Kidney (tissue), 22 donors: ENCODE measurements at places on chromosomes 4 and X. TPM values are rescaled to one million over a fixed set of nuclear protein-coding genes. Genes with fewer than 3 reads are reported as not detected.

- peak; percentile 28 for DNase-seq
Observed at GRCh38 chrX:143121477-143121876, 95.7 kb downstream of the SPANXN4 start.

GRCh38 chr4:142474398-142475087 is 371.6 kb downstream of the INPP4B start:
- DNase-seq, result no peak

DNA sequence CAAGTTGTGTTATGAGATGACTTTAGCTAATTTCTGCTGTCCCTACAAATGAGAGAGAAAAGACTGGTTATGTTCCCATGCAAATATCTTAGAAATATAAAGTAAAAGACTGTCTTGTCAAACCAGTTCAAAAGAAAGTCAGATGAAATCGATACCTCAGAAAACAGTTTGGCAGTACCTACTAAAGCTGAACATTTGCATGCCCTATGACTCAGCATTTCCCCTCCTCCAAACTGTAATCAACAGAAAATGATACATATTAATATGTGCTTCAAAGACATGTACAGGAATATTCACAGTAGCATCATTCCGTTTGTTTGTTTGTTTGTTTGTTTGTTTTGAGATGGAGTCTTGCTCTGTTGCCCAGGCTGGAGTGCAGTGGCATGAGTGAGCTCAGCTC is 90.3 kb downstream of the ARX start:
- DNase-seq, result no peak

- DNase-seq, result peak; percentile 59
Observed at GRCh38 chr4:139919521-139919920, 234.5 kb downstream of the MAML3 start.

DNA sequence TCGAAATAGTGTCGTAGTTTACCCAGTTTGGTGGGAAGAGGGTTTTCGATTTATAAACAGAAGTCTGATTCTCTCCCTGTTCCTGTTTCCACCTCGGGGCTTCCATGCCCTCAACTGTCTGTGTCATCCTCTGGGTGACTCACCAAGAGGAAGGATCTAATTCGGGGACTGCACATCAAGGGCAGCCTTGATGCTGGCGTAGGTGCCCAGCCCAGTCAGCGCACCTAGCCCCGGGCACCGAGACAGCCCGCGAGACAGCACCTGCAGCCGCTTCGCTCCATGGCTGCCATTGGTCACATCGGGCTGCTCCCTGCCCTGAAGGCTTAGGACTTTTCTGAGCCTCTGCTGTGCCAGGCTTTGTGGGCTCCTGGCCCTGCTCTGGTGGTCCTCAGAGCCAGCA is 7.7 kb downstream of the ABCD1 start:
- DNase-seq, result no peak

GRCh38 chrX:72060196-72060920 is 71.4 kb downstream of the RTL5 start:
- peak; percentile 57 for DNase-seq

DNA sequence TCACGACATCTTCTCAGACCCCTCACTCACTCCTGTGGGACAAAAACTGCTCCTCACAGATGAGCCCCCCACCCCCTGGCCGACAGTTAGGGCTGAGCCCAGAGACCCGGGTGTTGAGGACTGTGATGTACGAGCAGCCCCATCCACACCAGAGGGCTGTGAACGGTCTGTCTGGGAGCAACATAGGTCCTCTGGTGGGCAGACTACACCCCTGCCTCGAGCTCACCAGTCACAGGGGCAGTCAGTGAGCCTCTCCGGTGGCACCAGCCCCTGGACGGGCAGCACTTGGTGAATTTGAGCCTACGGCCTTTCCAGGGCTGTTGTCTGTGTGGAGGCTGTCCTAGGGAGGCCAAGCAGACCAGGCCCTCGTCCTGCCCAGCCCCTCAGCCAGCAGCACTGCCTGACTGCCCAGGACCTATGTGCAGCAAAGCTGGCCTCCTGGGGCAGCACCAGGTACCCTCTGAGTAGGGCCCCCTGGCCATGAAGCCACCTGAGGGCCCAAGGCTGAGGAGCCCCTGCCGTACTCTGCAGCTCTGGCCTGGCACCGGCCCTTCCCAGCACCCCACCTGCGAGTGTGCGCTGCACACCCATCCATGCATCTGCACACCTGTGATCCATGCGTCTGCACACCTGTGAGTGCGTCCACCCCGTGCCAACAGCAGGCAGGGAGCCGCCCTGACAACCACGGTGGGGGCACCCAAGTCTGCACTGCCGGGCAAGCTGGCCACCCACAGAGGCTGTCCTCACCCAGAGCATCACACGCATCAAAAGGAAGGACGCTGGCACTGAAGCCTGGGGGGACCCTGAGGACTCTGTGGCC is 111.6 kb upstream of the NKX1-1 start:
- DNase-seq, result no peak

DNA sequence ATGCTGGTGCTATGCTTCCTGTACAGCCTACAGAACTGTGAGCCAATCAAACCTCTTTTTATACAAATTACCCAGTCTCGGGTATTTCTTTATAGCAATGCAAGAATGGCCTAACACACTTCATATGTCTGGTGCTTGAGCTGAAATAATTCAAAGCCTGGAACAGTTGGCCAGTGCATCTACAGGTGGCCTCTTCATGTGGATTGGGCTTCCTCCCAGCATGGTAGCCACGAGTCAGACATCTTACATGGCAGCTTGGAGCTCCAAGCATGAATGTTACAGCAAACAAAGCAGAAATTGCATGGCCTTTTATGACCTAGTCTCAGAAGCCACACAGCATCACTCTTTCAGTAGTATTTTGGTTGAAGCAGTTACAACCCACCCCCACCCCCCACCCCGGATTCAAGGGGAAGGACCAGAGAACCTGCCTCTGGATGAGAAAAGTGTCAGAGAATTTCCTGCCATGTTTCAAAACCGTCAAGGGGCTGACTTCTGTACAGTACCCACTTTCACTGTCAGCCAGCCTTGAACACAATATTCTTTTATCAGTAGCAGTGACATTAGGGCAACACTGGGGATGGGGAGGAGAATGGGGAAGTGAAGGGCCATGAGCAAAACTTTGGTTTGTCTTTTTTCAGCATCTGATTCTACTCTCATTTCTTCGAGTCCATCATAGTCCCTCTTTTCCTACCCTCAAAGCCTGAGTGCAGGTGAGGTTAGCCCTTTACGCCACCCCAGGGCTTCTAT is 368.7 kb downstream of the BCOR start:
- no peak for DNase-seq

DNA sequence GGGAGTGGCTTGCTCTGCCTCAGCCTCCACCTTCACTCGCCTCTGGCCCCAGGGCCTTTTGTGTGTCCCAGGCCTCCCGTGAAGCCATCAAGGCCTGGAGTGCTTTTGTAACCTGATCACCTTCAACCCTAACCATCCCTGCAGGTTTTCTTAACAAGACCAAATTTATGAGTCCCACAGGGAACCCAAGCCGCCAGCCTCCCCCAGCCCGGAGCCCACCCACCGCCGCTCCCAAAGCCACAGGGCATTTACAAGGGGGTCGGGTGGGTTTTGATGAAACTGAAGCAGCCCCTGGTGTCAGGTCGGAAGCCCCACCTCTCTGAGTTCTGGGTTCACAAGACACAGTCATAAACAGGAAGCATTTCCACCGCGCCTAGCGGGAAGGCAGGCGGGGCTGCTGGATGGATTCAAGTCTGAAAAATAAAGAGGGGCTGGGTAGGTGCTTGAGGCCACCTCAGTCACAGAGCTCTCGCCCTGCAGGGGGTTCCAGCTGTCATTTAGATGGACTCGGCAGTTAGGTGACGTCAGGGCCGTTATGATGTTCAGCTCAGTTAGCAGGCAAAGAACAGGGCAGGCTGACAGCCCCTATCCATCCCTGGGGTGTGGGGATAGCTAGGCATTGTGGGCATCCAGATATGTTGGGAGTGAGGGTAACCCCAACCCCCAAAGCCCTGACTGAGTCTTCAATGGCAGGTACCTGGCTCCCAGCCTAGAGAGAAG is 128.5 kb downstream of the BCOR start:
- DNase-seq, result peak; percentile 71

GRCh38 chr4:31983246-31983645 is 1263.1 kb downstream of the PCDH7 start:
- DNase-seq, result no peak

- no peak for DNase-seq
Observed at GRCh38 chr4:110229266-110229665, 30.9 kb upstream of the ELOVL6 start.

DNA sequence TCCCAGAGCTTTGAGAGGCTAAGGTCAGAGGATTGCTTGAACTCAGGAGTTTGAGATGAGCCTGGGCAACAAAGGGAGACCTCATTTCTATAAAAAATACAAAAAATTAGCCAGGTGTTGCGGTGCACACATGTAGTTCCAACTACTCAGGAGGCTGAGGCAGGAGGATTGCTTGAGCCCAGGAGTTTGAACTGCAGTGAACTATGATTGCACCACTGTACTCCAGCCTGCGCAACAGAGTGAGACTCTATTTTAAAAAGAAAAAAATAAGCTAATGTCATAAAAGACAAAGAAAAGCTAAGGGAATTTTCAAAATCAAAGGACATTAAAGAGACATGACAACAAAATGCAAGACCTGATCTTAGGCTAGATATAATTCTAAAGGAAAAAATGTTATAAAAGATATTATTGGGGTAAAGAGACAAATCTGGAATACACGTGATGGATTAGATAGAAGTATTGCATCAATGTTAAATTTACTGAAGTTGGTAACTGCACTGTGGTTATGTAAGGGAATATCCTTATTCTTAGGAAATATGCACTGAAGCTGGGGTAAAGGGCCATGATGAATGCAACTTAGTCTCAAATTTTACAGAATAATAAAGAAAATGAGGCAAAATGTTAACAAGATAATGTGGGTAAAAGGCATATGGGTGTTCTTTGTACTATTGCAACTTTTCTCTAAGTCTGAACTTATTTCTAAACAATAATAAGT is 75.2 kb downstream of the SPRY1 start:
- no peak for DNase-seq

DNA sequence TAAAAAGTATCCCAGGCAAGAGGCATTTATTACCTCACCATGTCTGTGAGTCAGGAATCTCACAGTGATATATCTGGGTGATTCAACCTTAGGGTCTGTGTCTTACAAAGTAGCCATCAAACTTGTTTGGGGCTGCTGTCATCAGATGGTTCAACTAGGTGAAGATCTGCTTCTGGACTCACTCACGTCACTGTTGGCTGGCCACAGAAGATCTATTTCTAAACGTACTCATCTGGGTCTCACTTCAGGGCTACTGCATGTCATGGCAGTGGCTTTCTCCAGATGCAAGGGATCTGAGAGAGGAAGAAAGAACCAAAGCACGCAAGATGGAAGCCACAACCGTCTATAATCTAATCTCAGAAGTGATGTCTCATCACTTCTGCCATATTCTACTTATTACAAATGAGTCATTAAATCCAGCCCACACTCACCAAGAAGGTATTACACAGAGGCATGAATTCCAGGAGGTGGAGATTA is 267.8 kb upstream of the ANKRD50 start:
- DNase-seq, result no peak

- DNase-seq, result no peak
Observed at GRCh38 chrX:119643696-119644095, 37.5 kb upstream of the NKRF start.

- DNase-seq, result no peak
Observed at GRCh38 chrX:69551421-69552009, 47.4 kb downstream of the NALF2 start.

Gene TNIP3
- 0.63 TPM for total RNA-seq

Gene KLF8
- 25.3 TPM for total RNA-seq

Gene TCEAL6
- not detected for total RNA-seq

Gene TMSB15B
- total RNA-seq, result 2.0 TPM

Gene SMIM31
- total RNA-seq, result not detected

Gene ATP6AP1
- total RNA-seq, result 121 TPM

Gene ZBTB49
- 5.8 TPM for total RNA-seq

Gene CXXC4
- total RNA-seq, result 0.63 TPM

Gene CCDC160
- 4.9 TPM for total RNA-seq

Gene SRPK3
- 1.1 TPM for total RNA-seq

Gene SPANXA2
- total RNA-seq, result not detected
